ENCODE measurements at places on chromosomes 1 and 21.

DNA sequence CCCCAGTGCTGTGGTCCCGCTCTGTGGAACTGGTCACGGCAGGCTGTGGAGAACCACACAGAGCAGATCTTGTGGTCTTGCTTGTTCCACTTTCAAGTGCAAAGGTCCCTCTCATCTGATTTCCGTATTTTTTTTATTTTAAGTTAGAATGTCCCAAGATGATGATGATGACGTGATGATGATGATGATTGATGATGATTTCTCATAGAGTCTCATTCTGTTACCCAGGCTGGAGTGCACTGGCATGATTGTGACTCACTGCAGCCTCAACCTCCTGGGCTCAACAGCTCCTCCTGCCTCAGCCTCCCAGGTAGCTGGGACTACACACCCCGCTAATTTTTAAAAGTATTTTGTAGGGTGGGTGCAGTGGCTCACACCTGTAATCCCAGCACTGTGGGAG is 12.2 kb downstream of the EVA1C start:
- no peak for DNase-seq

DNA sequence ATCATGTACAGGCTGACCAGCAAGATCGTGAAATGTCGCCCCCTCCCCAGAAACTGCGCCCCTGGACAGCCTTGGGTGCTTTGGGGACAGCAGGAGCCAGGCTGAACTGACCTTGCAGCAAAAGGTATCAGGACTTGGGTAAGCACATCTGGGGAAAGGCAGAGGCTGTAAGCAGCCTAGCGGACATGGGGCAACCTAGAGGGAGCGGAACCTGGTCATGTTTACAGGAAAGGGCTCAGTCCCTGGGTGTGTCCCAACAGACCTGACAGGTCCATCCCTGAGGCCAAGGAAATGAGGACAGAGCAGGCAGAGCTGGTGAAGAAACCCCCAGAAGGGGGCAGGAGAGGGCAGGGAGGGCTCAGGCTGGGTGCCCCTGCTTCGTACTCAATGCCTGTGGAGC is 3.1 kb upstream of the S100A8 start:
- DNase-seq = no peak

GRCh38 chr1:19149736-19150135 is 60.3 kb downstream of the UBR4 start:
- DNase-seq = no peak

DNA sequence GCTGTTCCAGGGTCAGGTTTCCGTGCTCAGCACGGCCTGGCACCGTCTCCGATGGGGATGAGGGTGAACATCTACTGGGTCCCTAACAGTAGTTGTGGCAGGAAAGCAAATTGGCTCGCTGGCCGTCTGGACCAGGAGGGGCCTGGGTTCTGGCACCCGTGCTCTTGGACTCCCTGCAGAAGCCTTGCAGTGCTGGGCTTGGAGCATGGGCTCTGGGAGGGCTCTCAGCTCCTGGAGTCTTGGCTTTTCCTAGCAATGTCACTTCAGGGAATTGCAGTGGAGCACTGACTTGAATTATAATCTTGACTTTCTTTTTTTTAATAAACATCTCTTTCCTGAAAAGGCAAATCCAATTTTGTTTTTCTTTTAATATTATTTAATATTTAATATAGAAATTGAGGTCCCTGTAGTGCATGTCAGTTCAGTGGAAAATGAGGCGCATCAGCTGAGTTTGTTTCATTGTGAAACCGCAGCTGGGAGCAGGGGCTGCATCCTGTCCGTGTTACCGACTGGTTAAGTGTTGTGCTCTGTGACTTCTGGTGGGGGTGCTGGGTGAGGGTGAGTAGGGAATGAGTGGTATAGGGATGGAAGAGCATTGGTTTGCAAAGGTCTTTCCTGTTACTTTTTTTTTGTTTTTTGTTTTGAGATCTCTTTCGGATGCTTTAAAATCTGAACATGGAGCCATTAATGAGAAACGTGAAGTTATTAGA is 64.1 kb downstream of the PEX14 start:
- DNase-seq = no peak

DNA sequence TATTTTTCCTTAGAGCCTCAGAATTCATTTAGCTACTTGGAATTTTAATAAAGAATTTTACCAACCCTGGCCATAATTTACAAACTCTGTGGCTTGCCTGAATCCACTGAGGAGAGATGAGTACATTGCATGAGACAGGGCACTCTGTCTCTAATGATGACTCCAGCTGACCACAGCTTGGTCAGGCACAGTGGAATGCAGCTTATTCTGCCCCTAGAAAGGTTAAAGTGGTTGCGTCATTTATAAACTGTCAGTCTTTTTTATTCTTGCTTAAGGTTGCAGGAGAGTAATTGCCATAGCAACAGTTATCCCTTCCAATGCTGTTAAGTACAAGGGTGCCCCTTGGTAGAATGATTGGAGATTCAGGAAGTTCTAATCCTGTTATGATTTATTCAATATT is 28.3 kb downstream of the PDE4B start:
- DNase-seq = no peak

- DNase-seq = no peak
These were observed 43.9 kb downstream of the UBE2G2 start for GRCh38 chr21:44757731-44758130.

DNA sequence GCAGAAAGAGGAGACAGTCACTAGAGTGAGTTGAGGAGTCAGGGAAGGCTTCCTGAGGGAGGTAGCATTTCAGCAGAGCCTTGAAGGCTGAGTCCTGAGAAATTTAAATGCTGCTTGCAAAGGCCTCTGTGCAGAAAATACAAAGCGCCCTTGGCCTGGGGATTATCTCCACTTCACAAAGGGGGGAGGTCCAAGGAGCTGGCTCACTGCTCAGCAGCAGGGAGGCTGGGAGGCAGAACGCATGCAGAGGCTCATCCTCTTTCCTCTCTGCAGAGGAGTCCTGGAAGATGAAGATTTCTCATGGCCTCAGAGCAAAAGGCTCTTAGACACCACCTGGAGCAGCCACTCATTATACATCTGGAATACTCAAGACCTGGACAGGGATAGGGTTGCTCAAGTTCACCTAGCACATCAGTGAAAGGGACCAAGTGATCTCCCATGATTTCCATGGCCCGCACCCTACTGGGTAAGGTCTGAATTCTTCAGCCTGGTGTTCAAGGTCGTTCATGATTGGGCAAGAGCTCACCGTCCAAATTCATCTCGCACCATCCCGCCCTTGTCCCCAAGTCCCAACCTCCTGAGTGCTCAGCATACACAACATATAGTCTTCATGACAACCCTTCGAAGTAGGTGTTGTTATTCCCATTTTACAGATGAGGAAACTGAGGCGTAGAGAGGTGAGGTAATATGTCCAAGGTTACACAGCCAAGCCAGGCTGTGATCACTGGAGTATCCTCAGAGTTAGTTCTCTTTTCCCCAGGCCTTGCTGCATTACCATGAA is 9.0 kb downstream of the SLC1A7 start:
- no peak for DNase-seq

- no peak for DNase-seq
These were observed 68.6 kb downstream of the ADGRL2 start for GRCh38 chr1:81869307-81869706.

- DNase-seq = no peak
These were observed 24.1 kb downstream of the THRAP3 start for GRCh38 chr1:36248250-36248894.
